ENCODE measurements at places on chromosomes 3 and 15.

DNA sequence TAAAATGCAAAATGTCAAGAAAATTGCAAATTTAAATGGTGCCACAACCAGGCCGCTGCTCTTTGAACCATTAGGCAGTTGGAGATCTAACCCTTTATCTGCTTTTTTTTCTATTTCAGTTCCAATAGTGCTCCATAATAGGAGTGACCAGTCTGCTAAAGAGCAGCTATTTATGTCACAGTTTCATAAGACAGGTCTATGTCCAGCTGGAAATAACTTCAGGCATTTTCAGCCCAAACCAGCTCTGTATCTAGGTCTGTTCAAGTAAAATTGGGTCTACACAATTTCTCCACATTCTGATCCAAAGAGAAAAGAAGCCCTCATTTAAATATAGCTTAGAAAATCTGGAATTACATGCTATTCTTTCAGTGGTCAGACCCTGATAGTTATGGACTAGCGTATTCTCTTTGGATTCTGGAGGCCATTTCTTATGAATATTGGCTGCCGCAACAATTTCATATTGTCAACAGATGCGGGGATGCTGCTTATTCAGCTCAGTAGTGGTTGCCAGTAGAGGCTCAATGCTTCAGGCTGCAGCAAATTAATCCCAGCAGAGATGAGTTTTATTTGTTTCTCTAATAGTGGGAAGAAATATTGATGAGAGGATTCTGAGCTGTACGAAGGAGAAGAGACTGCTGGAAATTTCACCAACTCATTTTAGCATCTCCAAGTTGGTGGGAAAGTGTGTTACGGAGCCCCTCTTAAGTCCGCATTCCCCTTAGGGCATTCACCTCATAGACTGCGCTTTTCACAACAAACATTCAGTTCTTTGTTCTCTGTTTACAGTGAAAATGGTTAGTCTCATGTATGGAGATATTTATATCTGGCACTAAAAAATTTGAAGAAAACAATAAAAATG is 887.0 kb downstream of the ROBO1 start:
- H3K36me3 ChIP-seq = no peaks in the 10 kb centered on the region
- H3K27me3 ChIP-seq = no peaks in the 10 kb centered on the region
- peak; percentile 58 for DNase-seq
- peak overlapping the region; percentile 17 for H3K27ac ChIP-seq
- peaks cover 44% of the 10 kb centered on the region for H3K4me1 ChIP-seq
- peak overlapping the region; percentile 39 for H3K4me3 ChIP-seq

DNA sequence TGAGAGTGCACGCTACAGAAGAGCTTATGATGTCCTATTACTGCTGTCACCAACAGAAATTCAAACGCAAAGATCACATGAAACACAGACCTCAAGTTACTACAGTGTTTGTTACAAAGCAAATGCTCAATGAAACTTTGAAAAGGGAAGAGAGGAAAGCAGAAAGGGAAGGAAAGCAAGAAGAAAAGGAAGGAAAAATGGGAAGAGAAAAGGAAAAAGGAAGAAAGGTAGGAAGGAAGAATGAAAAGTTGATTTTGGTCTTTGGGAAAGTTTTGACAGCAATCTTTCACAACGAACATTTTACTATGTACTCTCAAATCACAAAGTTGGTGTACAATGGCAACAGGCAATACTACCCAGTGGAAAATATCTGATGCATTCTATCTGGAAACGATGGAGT is 514.8 kb downstream of the MAGI1 start:
- no peak overlapping the region for H3K4me3 ChIP-seq
- DNase-seq = no peak
- no peaks in the 10 kb centered on the region for H3K27me3 ChIP-seq
- H3K4me1 ChIP-seq = no peaks in the 10 kb centered on the region

- H3K4me1 ChIP-seq = peaks cover 19% of the 10 kb centered on the region
- H3K27ac ChIP-seq = no peak overlapping the region
- H3K4me3 ChIP-seq = no peak overlapping the region
- no peaks in the 10 kb centered on the region for H3K27me3 ChIP-seq
These were observed 38.2 kb upstream of the MYZAP start for GRCh38 chr15:57553526-57553925.

DNA sequence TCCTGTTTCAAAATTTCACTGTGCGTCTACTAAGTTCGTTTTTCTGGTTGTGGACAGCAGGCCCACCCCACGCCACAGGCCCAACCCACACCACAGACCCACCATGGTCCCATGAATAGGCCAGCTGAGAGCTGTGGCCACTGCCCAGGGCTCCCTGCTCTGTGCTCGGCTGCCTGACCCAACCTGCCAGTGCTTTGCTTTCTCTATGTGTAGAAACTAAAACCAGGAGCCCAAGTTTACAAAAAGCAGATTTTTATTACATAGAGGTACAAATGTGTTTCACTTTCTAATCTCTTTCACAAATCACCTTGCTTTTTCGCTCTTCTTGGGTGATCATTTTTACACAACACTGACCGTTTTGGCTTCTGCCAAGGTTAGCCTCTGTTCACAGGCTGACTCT is 69.1 kb downstream of the HERC2 start:
- no peak overlapping the region for H3K27ac ChIP-seq
- peaks cover 30% of the 10 kb centered on the region for H3K36me3 ChIP-seq
- no peak overlapping the region for H3K4me3 ChIP-seq
- no peaks in the 10 kb centered on the region for H3K4me1 ChIP-seq

- no peak overlapping the region for H3K4me3 ChIP-seq
- no peak for DNase-seq
- H3K4me1 ChIP-seq = no peaks in the 10 kb centered on the region
- no peak overlapping the region for H3K27ac ChIP-seq
- H3K27me3 ChIP-seq = peaks cover 10% of the 10 kb centered on the region
These were observed 106.4 kb upstream of the TLE3 start for GRCh38 chr15:70203981-70204560.

All from GM23248 (cell line).